Tongue (tissue), 3 donors: ENCODE measurements at places on chromosomes 16 and 17. TPM values are rescaled to one million over a fixed set of nuclear protein-coding genes. Genes with fewer than 3 reads are reported as not detected.
A peak's percentile ranks its signal among the peaks of the same experiment; 100 is the strongest.

The BFAR gene
- 107 TPM for total RNA-seq

The SBK1 gene
- total RNA-seq: 8.7 TPM

DNA sequence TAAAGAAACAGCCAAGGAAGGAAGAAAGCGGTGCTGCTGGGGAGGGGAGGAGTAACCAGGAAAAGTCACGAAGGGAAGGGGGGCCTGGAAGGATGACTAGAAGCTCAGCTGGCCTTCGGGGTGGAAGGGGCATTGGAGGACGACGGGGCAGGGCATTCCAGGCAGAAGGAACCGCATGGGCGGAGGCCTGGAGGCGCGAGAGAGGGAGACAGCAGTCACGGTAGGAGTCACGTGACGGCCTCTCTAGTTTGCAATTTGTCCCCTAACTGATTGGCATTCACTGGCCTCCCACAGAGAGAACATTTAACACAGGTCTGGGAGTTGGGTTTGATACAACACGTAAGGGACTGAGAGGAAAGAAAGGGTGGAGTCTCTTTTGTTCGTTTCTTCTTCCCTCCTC, 63.9 kb downstream of the RTN4RL1 start:
- DNase-seq: no peak

The PRSS8 gene
- 17.6 TPM for total RNA-seq

GRCh38 chr17:3002538-3003295, 60.7 kb downstream of the OR1D5 start:
- no peak for DNase-seq

The KRTAP1-1 gene
- not detected for total RNA-seq

- no peak for DNase-seq
These were observed 8.7 kb upstream of the ZNF469 start for GRCh38 chr16:88373927-88374492.

GRCh38 chr17:57892820-57893595, 43.2 kb upstream of the MRPS23 start:
- DNase-seq: peak; percentile 98

The CDH16 gene
- 0.31 TPM for total RNA-seq

- DNase-seq: peak; percentile 64
These were observed 26.1 kb upstream of the ZNF750 start for GRCh38 chr17:82865774-82866395.

DNA sequence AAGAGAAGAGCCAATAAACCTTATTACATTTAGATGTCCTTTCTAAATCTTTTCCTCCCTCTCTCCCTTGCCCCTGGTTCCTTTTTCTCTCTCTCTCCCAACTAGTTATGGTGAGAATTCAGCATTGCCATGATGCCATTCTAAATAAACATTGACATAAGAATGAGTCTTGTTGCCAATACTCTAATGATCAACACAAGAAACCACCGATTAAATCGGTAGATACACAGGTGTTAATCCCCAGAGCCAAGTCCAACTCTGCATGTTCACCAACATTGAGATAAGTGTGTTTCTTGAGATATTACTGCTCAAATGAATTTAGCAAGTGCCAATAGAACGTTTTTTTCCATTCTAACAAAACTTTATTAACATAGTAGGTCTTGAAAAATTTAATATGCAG, 412.1 kb downstream of the KCNJ2 start:
- no peak for DNase-seq

DNA sequence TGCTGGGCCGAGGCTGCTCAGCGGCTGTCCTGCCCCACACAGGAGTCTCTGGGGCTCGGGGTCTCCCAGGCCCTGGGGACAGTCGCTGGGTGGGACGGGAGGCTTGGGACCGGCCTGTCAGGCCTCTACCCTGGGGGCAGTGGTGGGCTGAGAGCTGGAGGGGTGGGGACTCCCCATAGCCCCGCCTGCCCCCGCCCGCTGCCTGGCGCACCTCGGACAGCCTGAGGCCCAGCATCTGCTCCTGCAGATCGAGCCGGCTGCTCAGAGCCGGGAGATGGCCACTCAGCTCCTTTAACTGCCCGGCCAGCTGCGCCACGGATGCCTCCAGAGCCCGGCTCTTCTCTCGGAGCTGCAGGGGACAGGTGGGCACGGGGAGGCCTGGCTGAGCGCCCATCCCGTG, 6.7 kb downstream of the PERCC1 start:
- DNase-seq: no peak

The NGFR gene
- total RNA-seq: 59.2 TPM

The TELO2 gene
- 25.2 TPM for total RNA-seq

GRCh38 chr16:17372386-17372785, 98.4 kb downstream of the XYLT1 start:
- DNase-seq: no peak

DNA sequence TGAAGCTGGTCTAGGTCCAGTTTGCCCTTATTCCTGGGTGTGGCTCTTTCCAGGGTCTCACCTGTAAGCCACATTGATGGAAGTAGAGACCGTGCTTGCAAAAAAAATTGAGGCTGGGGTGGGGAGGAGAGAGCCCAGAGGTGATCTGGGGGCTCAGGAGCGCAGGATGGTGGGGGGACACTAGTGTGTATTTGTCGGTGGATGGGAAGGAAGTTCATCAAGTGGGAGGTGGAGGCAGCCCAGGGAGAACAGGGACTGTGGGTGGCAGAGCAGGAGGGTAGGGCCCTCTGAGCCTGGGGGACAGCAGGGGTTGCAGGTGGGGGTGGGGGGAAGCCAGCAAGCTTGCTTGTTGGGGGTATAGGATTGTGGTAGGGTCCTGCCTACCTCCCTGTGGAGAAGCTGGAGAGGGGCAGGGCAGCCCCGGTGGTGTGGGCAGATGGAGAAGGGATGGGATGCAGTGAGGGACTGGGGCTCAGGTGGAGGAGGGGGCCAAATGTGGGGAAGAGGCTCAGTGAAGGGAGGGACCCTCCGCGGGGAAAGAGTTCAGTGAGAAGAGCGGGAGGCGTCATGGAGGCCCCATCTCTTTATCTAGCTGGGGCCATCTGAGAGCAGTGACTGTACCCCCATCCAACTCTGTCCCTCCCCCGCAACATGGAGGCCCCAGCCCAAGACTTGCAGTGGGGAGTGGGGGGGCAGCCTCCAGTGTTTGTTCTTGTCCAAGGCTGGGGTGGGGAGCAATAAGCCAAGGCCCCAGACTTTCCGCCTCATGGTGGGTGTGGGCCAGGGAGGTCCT, 17.2 kb upstream of the TMEM92 start:
- no peak for DNase-seq

GRCh38 chr17:75783069-75783783, 1.4 kb upstream of the UNK start:
- peak; percentile 82 for DNase-seq

GRCh38 chr16:87331241-87331801, 14.1 kb upstream of the C16orf95 start:
- no peak for DNase-seq

- DNase-seq: no peak
These were observed 13.0 kb upstream of the HOXB9 start for GRCh38 chr17:48639136-48639535.

DNA sequence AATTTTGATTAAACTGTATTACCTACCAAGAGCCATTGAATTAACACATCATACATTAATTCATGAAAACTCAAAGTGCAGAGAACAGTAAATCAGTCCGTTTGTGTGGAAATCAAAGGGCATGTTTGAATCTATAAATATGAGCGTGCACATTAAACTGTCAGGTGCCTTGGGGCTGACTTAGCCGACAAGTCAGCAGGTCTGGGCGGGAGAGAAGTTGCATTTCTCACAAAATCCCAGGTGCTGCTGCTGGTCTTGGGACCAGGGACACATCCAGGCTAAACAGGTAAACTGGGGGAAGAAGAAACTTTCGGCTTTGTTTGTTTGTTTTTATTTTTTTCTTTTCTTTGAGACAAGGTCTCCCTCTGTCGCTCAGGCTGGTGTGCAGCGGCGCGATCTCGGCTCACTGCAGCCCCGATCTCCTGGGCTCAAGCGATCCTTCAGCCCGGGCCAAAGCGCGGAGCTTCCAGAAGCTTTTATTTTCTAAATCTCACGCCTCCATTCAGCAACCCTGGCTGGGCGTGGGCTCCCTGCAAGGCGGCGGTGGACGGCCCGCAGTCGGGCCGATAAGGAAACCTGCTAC, 213.9 kb downstream of the MRTFB start:
- DNase-seq: peak; percentile 83

The C1QTNF8 gene
- not detected for total RNA-seq

GRCh38 chr16:85829751-85830445, 30.4 kb downstream of the COX4I1 start:
- DNase-seq: no peak

The HP gene
- total RNA-seq: 2.4 TPM

GRCh38 chr16:78679546-78679945, 580.1 kb downstream of the WWOX start:
- DNase-seq: peak; percentile 37

GRCh38 chr17:1758807-1759206, 3.1 kb upstream of the SERPINF1 start:
- DNase-seq: no peak

The TMC6 gene
- total RNA-seq: 16.8 TPM

- DNase-seq: peak; percentile 89
These were observed 15.9 kb upstream of the FBXO47 start for GRCh38 chr17:38982858-38983746.

DNA sequence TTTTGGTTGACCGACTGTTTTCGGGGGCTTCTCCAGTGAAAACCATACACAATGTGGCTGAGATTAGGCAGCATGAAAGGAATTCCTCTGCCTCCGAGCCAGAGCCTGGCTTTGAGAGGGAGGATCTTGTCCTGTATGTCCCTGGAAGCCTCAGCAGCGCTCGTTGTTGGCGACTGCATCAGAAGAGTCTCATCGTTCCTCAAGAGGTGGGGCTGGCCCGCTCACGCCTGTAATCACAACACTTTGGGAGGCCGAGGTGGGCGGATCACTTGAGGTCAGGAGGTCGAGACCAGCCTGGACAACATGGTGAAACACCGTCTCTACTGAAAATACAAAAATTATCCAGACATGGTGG, 15.0 kb downstream of the HS3ST6 start:
- no peak for DNase-seq

- DNase-seq: no peak
These were observed 392 bp upstream of the ABHD15 start for GRCh38 chr17:29567304-29567553.

DNA sequence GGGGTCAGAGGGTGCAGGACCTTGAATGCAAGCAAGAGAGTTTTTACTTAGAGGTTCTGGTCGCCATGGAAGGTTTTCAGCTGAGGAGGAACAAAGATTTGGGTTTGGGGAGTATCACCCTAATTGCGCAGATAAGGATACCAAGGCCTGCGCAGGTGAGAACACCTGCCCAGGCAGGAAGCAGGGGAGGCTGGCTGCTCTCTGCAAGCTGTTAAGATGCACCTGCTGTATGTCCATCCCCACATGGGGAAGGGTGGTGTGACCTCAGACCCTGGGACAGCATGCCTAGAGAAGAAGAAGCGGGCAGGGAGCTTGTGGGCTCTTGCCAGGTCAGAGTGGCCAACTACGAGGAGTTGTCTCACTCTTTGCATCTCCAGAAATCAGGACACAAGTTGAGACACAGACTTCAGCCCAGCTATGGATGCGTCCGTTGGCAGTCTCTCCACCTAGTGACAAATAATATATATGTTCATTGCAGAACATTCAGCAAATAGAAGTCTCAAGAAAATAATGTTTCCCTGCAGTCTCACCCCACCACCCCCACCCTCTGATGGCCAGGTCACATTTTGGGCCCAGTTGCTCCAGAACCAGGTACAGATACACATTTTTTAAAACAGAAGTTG, 77.7 kb downstream of the SREBF1 start:
- no peak for DNase-seq

The P2RX5 gene
- total RNA-seq: 13.5 TPM

DNA sequence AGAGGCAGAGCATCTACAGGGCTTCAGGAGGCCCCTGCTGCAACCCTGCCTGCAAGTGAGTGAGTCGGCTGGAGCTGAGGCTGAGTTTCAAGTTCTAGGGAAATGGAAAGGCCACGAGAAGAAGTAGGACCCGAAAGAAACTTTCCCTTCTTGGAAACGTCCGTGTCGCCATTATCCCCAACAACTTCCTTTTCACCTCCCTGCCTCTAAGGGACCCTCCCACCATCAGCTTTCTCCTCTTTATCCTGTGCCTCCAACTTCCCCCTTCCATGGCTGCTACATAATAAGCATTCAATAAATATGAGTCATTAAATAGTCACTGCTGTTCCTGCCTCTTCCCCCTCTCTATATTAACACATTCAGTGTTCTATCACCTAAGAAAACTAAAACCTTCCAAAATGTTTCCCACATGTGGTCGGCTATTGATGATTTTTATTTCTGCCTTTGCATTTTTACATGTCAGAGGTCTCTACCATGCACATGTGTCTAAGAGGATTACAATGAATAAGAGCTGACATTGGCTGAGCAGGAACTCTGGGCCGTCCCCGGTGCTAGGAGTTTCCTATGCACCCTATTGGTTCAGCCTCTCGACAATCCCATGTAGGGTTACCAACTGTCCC, 115.9 kb upstream of the TNRC6C start:
- DNase-seq: no peak

DNA sequence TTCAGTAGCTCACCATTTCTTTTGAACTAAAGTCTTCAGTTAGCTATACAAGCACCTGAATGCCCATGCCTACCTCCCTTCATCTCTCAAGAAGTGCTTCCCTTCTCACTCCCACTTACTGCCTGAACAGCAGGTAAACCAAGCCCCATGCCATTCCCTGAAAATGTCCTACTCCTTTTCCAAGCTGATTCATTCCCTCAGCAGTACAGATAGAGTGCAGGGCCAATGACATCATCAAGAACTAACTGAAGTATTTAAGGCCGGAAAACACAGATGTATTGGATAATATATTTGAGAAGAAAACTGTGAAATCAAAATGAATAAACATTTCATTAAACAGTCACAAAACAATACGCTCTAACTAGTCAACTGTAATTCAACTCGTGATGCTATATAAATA, 478.8 kb upstream of the CDH11 start:
- DNase-seq: peak; percentile 16

The PER1 gene
- total RNA-seq: 83.3 TPM

DNA sequence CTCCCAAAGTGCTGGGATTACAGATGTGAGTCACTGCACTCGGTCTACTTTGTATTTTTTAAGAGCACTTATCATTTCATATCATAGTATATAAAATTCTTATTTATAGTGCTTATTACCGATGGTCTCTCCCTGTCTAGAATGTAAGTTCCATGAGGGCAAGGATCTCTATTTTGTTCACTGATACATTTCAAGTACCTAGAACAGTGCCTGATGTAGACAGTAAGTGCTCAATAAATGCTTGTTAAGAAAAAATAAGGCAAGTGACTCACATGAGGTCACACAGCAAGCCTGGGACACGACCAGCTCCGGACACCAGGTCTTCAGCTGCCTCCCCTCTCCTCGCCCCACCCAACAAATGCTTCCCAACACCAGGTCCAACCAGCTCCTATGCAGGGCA, 23.9 kb downstream of the TRPV3 start:
- no peak for DNase-seq
